ENCODE measurements at places on chromosomes 6 and 20.

- DNase-seq: no peak
Observed at GRCh38 chr20:57322476-57322875, 7.1 kb upstream of the SPO11 start.

DNA sequence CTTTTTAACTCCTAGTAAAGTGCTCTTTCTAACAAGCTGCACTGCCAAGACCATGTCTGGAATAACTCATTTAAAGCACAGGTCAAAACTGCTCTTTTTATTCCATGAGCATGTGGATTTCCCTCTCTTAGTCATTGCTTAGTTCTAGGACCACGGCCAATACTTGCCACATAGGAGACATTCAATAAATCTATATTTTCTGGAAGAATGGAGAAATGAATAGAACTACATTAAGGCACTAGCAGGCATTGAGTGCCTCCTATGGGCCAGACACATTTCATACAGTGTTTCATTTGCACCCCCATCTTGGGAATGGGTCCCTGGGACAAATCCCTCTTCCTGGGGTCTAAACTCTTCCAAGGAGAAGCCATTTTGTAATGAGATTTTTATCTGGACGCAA, 552.8 kb upstream of the CITED2 start:
- DNase-seq: peak; percentile 14

GRCh38 chr6:39309942-39310531, 4.2 kb downstream of the KCNK17 start:
- DNase-seq: peak; percentile 81

DNA sequence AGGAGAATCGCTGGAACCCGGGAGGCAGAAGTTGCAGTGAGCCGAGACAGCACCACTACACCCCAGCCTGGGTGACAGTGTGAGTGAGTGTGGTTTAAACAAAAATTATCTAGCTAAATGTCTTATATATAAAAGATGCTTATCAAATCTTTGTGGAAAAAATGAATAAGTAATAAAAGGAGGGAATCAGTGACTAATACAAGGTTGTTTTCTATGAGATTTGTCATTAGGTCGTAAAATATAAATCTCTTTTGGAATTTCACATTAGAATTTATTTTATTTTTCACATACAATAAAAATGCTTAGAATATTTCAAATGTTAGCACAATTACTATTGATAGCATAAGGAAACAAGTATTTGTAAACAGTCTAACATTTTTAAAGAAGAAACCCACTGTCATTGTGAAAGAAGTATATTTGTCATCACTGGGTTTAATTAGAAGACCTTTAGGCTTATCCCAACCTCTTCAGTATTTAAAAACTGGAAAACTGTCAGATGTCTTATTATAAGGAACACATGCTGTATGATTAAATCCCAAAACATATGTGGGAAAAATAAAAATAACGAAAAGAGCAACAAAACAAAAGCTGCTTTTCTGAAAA, 47.1 kb downstream of the ASCC3 start:
- no peak for DNase-seq

DNA sequence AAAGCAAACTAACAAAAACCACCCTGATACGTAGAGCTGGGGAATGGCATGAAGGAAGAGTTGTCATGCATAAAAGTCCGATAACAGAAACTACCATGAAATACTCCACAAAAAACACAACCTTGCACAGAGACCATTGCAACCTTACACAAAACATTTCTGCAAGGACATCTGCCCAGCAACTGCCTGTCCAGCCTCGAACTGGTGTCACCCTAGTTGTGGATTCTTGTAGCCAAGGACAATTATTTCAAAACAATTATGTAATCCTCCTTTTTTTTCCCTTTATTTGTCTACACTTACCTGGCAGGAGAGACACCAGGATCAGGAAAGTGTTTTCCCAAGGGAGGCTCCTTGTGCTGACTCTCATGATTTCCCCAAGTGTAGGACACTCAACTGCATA, 232.5 kb upstream of the SYNDIG1 start:
- no peak for DNase-seq
